ENCODE measurements at places on chromosomes 2 and 18.

GRCh38 chr2:129460299-129461198 lies 518.9 kb upstream of the RAB6C start:
- DNase-seq: no peak

GRCh38 chr18:42261731-42262130 lies 306.7 kb downstream of the PIK3C3 start:
- DNase-seq: no peak

DNA sequence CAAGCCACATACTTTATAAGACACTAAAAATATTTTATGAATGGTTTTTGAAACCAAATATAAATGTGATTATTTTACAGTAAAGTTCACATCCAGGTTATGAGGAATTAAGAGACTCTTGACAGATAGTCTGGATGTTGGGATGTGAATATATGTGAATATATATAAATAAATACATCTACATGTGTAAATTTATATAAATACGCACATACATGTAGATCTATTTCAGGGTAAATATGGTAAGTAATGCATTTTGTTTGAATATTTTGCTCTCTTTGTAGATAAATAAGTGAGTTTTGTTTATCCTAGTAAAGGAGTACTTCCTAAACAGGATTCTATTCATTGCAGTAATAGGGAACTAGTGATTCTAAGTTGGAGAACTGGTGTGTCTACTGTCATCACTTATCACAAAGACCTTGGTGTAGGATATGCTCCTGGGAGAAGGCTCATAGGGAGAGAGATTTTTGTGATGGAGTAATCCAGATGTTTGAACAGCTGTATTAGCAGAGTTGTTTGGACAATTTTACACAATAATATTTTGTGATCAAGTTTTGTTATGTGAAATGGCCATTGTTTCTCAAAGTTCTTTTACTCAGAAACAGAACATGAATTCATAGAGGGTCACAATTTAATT lies 60.2 kb upstream of the NT5C1B start:
- DNase-seq: no peak

GRCh38 chr18:58128381-58129374 lies 84.7 kb downstream of the NEDD4L start:
- no peak for DNase-seq

DNA sequence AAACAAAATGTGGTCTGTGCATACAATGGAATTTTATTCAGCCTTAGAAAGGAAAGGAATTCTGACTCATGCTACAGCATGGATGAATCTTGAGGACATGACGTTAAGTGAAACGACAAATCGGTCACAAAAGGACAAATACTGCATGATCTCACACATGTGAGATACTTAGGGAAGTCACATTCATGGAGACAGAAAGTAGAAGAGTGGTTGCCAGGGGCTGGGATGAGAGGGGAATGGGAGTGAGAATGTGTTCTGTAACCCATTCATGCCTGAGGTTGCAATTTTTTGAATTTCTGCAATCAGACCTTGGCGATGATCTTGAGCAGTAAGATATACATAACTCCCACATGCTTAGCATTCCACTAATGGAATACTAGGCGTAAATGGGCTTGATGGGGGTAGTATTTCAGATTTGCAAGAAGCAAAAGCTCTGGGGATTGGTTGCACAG lies 22.0 kb downstream of the FHL2 start:
- no peak for DNase-seq

- DNase-seq: peak; percentile 87
These were observed 104.3 kb downstream of the CSRNP3 start for GRCh38 chr2:165573534-165574461.

GRCh38 chr2:26424221-26424620 lies 22.5 kb downstream of the DRC1 start:
- DNase-seq: no peak

- DNase-seq: no peak
These were observed 170.3 kb downstream of the HDAC4 start for GRCh38 chr2:239230318-239231052.

- DNase-seq: no peak
These were observed 124.5 kb downstream of the CCDC102B start for GRCh38 chr18:68922392-68922791.

GRCh38 chr2:16655905-16656642 lies 9.6 kb downstream of the CYRIA start:
- DNase-seq: no peak

- no peak for DNase-seq
These were observed 843.0 kb downstream of the DPP10 start for GRCh38 chr2:115285416-115285815.

DNA sequence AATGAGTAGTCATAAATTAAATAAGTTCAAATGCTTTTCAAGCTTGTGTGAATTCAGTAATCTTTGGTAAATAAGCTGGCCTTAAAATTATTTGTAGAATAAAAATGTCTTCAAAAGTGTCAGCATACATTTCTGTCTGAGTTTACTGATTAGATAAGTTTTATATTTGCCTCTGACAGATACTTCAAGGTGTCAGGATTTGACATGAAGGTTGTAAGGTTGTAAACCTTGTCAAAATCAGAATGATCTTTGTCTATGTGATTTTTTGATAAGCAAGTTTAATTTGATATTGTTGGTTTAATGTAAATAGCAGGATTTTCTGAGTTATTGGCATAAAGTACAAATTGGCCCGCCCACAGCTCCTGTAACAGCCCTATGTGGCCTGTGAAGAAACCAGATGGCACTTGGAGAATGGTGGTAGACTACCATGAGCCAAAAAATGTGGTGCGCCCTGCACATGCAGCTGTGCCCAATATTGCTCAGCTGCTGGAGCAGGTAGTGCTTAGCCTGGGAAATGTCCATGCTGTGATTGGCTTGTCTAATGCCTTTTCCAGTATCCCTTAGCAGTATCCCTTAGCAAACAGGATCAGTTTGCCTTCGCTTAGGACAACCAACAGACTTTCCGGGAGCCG lies 188.0 kb upstream of the SPHKAP start:
- DNase-seq: no peak

DNA sequence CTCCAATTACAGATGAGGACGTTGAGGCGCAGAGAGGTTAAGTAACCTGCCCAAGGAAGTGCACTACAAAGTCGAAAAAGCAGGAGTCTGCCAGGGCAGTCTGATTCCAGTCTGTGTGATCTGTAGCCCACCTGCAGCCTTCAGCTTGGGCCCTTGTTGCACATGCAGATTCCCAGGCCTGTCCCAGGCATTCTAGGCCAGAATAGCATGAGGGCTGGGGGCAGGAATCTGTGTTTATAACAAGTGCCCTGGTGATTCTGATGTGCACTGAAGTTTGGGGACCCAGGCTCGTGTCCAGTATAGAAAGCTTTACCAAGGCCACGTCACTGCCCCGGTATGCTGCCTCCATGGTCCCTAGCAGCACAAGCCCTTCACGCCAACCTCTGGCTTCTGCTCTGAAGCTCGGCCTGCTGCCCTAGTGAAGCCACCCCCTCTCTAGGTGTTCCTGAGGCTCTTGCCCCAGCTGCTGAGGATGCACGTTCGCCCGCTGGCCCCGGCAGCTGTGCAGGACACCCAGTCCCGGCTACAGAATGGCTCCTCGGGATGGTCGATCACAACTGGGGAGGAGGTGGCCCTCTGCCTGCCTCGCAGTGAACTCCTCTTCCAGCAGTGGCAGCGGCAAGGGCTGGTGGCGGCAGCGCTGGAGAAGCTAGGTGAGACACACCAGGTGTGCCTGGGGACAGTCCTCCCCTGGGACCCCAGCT lies 4.6 kb downstream of the CHRNG start:
- DNase-seq: no peak

- no peak for DNase-seq
These were observed 84.5 kb upstream of the GALNT5 start for GRCh38 chr2:157172866-157173578.

DNA sequence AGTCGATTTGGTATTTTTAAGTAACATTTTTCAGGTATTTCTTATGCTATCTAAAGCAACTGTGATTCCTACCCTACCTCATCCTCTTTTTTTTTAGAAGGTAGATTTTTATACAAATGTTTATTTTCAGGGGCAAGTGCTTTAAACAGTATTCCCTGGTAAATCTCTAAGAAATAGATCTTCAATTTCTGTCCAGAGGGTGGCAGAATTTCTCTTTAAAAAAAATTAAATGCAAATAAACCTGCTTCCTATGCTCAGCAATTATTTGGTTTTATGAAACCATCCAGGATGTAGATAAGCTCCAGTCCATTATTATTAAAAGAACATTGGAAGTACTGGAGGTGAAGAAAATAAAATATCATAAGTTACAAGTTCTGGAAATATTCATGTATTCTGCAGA lies 191.9 kb downstream of the MYO3B start:
- peak; percentile 63 for DNase-seq

DNA sequence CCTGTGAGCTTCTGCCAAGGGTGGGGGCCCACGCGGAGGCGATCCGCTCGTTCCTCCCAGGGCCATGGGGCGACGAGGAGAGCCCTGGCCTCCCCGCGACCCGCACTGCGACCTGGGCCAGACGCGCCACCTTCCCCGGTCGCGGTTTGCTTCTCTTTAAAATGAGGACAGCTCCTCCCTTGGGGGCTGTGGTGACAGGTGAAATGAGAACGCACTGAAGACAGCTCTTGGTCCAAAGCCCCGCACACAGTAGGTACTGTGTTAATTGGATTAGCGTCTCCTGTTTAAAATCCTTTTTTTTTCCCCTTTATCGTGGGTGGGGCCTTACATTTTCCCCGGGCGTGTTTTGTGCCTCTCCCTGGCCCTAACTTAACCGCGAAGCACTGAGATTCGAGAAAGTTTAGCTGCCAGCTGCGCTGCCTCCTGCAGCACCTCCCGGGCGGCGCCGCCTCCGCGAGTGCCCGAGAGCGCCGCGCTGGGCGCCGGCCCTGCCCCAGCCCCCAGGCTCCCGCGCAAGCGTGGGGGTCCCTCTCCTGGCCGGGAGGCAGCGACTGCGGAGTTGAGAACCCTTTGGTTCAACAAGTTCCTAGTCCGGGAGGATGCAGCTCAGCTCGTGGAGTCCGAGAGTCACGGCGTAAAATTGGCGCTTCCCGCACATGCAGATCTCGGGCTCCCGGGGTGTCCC lies 1.1 kb downstream of the HPCAL1 start:
- no peak for DNase-seq

DNA sequence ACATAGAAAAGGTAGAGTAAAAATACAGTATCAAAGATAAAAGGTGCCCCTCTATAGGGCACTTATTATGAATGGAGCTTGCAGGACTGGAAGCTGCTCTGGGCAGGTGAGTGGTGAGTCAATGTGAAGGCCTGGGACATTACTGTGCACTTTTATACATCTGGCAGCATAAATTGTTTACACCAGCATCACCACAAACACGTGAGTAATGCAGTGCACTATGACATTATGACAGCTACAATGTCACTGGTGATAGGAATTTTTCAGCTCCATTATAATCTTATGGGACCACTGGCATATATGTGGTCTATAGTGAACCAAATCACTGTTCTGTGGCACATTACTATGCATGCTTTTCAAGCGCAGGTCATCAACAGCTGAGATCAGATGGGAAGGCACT lies 48.1 kb downstream of the TPGS2 start:
- DNase-seq: no peak

DNA sequence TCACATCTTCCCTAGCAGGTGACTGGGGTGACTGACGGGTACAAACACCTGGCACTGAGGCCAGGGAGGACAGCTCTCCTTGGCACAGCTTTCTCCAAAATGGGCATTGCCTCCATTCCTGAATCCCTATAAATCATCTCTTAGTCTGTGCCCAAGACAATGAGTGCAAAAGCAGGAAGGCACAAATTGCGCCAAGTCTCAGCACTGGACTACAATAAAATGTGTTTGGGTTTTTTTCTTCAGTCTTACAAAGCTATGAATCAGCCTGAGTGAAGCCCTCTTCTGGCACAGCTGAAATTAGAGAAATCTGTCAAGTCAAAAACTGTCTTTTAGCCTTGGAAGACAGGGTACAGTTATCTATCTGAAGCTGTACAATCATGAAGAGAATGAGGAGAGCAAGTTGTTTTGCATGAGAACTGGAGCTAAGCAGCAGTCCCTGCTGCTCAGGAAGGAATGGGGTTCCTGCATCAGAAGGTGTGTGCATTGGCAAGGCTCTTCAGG lies 90.8 kb downstream of the EPB41L3 start:
- no peak for DNase-seq

DNA sequence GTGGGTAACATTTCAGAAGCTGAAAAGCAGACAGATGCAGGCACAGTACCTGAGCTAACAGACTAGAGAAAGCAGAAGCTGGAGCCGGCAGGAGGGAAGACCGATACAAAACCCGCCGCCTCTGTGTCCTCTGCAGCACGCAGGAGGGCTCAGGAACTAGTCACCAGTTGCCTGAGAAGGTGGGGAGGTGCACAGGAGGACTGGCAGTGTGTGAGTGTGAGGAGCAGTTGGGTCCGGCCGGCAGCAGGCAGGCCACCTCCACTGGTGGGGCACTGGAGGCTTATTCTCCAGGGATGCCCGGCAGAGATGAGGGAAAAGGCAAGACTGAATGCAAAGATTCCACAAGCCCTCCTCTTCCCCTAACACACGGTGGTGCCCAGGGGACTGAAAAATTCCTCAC lies 18.2 kb downstream of the ERCC3 start:
- DNase-seq: no peak

- DNase-seq: peak; percentile 92
These were observed 918 bp upstream of the HNRNPLL start for GRCh38 chr2:38603402-38604290.

DNA sequence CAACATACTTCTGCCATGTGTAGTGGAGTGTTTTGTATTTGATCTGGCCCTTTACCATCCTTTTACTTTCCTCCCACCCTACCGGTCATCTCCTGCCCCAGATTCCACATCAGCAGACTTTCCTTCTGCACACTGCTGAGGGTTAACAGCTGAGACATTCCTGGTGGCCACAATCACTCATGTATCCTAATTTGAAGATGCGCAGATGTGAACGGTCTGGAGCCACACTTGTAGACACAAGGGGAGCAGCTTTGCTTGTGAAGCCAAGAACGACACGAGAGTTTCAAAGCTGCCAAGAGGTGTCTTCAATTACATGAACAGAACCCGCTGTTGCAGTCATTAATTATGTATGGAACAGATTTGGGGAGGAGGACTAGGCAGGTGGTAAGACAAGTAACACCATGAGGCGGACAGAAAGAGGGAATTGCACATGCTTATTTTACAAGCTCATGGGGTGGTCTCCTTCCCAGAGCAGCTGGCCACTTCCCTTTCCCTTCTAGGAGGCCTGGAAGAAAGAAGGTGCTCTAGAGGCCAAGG lies 260.7 kb upstream of the KLHL29 start:
- DNase-seq: no peak

- no peak for DNase-seq
These were observed 173.1 kb downstream of the ICOS start for GRCh38 chr2:204109681-204110080.

- DNase-seq: no peak
These were observed 72.1 kb downstream of the TTC32 start for GRCh38 chr2:19829672-19830071.

- DNase-seq: no peak
These were observed 132.6 kb upstream of the CDCA7 start for GRCh38 chr2:173221937-173222594.

- peak; percentile 89 for DNase-seq
These were observed 377.1 kb upstream of the SLC39A10 start for GRCh38 chr2:195279840-195280427.

- no peak for DNase-seq
These were observed 64.7 kb downstream of the LPIN1 start for GRCh38 chr2:11811036-11811654.
